ENCODE measurements at places on chromosomes 5 and 9.

DNA sequence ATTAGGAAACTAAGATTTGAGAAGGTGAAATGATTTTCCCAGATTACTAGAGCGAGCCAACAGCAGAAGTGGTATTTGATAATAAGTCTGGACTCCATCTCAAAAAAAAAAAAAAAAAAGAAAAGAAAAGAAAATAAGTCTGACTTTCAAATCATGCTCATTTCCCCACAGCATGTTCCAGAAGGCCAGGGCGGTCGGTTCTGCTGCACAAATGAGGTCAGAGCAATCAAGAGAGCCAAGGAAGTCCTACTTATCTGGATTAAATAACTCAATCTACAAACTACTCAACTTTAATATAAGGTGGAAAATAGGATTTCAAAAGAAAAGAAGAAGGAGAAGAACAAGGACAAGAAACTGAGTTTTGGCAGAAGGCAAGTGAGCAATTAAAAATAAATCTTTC is 130.4 kb upstream of the RASA1 start:
- DNase-seq: no peak

- DNase-seq: peak; percentile 27
Measured at GRCh38 chr9:6243746-6244145, 28.1 kb downstream of the IL33 start.

DNA sequence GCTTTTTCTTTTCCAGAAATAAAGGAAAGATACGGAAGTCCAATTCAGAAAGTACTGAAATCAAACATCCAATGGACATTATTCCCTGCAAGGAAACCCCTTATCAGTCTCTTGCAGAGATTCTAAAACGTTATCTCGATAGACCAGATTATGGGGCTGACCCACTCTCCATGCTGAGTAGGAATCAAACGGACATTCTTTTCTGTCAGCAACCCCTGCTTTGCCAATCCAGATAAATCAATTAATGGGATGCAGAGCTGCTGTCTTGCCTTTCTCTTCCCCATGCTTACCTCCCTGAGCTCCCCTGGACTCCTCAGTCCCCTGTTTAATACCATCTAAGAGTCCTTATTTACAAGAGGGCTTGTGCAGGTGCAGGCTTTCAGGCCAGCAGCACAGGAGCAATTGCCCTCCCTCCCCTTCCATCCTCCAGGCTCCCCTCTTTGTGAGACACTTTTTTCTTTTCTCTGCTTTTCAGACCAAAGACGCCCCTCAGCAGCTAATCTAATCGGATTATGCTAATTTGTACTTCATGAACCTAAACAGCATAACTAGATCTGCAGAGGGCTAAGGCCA is 14.2 kb downstream of the TAL2 start:
- DNase-seq: no peak

GRCh38 chr9:73039271-73040263 is 86.7 kb upstream of the ALDH1A1 start:
- peak; percentile 58 for DNase-seq

DNA sequence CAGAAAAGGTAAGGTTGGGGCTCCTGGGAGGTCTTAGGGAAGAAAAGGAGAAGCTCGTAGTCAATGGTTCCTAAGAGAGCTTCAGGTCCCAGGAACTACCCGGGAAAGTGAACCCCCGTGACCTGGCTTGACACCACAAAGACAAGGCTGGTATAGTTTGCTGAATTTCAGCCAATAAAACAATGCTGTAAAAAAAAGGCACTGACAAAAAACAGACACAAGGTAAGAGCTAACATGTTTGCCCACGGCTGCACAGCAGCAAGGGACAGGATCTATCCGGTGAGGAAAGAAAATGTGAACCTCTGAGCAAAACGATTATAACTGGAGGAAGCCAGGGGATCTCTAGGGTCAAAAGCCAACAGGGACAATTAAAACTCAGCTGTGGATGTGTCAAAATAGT is 17.1 kb downstream of the SLIT3 start:
- no peak for DNase-seq

- no peak for DNase-seq
Measured at GRCh38 chr9:100478192-100478591, 5.2 kb downstream of the TMEFF1 start.

DNA sequence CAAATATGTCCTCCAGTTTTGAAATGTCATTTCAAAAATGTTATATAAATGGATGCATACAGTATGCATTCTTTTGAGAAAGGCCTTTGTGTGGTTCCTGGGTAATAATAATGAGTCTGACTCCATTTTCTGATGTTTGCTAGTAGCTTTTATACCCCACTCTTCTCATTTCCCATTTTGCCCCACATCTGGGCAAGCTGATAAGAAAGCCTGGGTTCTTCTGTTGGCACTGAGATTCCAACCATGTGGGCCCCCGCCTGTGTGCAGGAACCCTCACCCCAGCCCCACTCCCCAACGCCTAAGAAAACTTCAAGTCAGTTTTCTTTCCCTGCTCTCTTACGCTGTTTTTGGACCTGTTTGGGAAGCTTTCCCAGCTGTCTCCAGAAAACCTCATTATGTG is 89.4 kb downstream of the SNX18 start:
- DNase-seq: no peak

DNA sequence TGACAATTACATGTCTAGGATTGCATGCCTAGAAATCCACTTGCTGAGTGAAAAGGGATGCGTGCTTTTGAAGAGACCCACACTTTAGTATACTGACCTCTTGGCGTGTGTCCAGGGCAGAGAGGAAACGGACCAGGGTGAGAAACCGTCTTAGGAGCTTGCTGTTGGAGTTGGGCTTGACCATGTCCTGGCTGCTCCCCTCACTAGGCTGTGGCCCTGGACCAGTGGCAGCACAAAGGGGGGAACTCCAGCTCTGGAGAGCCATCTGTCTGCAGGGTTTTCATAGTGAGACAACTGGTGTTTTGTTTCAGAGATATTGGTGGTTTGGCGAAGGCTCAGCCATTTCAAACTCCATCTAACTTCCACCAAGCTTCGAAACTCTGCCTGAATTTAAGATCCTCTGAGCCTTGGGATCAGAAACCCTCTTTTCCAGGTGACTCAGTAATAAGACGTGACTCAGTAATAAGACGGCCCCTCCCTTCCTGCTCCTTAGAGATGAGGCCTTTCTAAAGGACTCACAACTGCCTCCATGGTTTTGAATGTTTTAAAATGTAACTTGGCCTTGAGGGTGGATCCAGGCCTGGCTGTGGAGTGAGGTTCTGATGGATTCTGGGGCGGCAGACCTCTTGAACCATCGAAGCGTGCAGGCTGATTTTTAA is 165.8 kb downstream of the MELK start:
- peak; percentile 45 for DNase-seq

Data from iris pigment epithelial cell (primary cell).